ENCODE measurements at places on chromosomes 1 and 21.
A peak's percentile ranks its signal among the peaks of the same experiment; 100 is the strongest.

GRCh38 chr1:85573322-85573721 is 7.2 kb upstream of the CCN1 start:
- peak; percentile 48 for DNase-seq

DNA sequence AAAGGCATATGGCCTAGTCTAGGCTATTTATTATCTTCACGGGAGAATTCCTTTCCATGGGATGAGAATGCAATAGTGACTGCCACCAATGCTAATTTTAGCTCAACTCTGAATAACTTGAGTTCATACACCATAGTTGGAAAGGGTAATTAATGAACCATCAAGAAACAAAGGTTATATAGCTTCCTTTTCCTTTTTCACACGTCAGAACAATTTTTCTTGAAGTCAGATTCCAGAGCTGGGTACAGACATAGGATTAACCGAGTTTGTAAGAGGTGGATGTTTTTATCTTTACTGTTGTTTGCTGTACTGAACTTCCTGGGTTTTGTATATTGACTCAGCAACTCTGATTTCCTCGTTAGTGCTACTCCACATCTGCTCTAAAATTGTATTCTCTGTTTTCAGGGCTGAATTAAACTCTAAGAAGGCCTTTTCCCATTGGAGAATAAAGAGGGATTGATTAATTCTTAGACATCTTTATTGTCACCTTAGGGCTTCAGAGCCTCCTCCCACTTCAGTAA is 262.0 kb downstream of the NUF2 start:
- no peak for DNase-seq

DNA sequence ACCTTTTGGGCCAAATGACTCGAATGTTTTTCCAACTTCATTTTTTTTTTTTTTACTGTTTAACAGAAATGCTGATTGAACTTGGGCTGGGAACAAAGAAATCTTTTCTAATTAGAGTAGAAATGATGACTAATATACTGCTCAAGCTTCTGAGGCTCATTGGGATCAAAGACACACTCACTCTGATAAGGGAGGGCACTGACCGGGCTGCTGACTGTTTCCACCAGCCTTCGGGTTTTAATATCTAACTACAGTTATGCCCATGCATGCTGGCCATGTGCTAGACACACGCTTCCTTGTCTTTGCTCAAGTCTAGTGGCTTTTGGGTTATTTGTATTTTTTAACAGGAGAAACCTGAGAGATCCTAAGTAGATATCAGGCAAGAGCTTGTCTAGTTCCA is 16.8 kb downstream of the ZBTB18 start:
- no peak for DNase-seq

GRCh38 chr21:34810786-34811185 is 142.0 kb downstream of the CLIC6 start:
- no peak for DNase-seq

GRCh38 chr1:46190539-46190938 is 7.7 kb downstream of the POMGNT1 start:
- DNase-seq = no peak

DNA sequence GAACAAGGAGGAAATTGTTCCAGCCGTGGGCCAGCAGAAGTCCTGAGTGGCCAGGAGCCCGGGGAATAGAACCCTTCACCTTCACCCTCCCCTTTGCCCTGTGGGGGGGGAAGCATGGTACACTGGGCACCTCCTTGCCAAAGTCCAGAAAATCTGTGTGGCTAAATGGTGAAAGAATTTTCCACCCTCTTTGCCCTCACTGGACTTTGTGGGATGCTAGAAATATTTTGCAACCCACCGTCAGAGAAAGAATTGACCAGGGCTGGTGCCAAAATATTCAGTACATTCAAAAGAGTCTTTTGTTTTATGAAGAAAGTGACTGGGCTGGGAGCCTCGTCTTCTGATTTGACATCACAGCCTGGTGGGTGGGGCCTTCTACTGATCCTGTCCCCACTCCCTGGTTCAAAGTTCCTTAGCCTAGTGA is 14.6 kb downstream of the NFASC start:
- DNase-seq = peak; percentile 62

GRCh38 chr21:45586289-45586858 is 44.1 kb upstream of the SLC19A1 start:
- DNase-seq = no peak

DNA sequence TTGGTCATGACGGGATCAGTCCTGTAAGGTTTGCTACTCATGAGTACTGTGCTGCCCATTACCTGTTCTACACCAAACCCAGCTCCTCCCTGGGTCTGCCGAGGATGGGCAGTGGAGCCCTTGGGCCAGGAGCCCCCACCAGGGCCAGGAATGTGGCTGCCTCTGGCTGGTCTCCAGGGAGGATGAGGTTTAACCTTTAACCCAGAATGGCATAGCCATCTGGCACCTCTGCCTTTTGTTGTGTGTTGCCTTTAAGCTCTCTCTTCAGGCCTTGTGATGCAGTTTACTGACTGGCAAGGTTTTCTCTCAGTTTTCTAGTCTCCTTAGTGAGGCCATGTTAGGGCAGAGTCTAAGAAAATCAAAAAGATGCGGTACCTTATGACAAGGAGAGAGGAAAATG is 38.6 kb downstream of the SIPA1L2 start:
- no peak for DNase-seq

GRCh38 chr1:84012018-84012417 is 13.1 kb upstream of the TTLL7 start:
- DNase-seq = no peak

GRCh38 chr1:193058529-193059281 is 455 bp downstream of the UCHL5 start:
- peak; percentile 63 for DNase-seq

DNA sequence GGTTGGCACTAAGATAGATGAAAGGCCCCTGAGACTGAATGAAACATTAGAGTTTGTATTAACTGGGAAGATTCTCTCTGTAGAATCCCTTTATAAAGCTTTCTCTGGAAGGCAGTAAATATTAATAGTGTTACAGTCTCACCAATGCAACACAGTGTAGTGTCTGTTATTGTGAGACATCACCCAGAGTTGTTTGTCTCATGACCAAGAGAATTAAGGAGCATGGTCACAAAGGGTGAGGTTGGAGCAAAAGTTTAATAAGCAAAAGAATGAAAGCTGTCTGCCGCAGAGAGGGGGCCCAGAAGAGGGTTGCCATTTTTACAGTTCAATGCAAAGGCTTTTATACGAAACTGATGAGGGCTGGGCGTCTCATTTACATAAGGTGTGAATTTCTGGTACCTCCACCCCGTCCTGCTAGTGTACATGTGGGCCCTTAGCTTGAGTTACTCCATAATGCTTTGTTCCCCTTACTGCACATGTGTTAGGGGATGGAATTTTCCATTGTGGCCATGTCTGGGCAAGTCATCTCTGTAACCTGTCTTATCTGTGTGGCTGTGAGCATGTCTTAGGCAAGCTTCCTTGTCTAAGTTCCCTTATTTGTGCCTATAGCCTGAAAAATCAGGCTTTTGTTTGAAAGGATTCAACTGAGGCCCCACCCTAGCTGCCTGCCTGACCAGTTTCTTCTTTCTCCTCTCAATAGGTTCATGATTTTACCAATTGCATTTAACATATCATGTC is 184.1 kb downstream of the RASAL2 start:
- DNase-seq = no peak

- DNase-seq = no peak
These were observed 3.2 kb downstream of the TCEA3 start for GRCh38 chr1:23421343-23421742.

GRCh38 chr1:215789981-215790380 is 222.9 kb downstream of the KCTD3 start:
- DNase-seq = no peak

- no peak for DNase-seq
These were observed 1.3 kb upstream of the LIN28A start for GRCh38 chr1:26409191-26409807.

DNA sequence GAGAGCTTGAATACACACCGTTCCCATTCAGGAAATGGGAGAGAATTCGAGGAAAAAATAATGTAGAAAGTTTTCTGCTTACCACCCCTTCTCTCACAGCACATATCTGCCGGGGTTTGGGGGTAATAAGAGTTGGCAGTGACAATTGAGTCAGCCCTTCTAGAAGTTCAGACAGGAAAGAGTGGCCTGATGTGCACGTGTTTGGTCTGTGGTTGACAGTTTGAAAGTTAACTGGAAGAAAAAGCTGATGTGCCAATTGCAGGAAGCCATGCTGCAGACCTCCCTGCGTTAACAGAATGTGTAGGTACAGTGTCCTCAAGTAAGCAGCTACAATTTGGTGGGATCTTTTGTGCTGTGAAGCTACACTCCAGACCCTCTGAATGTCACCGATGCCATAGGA is 50.9 kb downstream of the DHX9 start:
- DNase-seq = no peak

- no peak for DNase-seq
These were observed 302.7 kb downstream of the DISC1 start for GRCh38 chr1:231929311-231929710.

- no peak for DNase-seq
These were observed 550.9 kb downstream of the SMYD3 start for GRCh38 chr1:245956225-245956624.

DNA sequence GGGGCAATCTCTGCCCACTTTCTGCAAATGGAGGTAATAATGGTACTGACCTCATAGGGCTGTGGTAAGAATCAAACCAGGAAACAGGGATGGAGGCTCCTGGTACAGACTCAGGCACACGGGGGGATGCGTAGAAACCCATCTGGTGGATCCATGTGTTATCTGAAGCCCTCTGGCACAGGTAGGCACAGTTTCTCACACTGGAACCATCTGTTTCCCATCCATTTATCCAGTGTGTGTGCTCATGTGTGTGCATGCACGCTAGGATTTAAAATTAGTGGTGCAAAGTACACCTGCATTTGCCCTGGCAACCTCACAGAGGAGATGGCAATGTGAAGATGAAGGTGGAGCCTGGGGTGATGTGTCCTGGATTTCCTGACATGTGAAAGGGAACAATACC is 103.3 kb downstream of the RAVER2 start:
- DNase-seq = no peak

- DNase-seq = peak; percentile 24
These were observed 32.9 kb downstream of the RAB3B start for GRCh38 chr1:51957618-51958017.

DNA sequence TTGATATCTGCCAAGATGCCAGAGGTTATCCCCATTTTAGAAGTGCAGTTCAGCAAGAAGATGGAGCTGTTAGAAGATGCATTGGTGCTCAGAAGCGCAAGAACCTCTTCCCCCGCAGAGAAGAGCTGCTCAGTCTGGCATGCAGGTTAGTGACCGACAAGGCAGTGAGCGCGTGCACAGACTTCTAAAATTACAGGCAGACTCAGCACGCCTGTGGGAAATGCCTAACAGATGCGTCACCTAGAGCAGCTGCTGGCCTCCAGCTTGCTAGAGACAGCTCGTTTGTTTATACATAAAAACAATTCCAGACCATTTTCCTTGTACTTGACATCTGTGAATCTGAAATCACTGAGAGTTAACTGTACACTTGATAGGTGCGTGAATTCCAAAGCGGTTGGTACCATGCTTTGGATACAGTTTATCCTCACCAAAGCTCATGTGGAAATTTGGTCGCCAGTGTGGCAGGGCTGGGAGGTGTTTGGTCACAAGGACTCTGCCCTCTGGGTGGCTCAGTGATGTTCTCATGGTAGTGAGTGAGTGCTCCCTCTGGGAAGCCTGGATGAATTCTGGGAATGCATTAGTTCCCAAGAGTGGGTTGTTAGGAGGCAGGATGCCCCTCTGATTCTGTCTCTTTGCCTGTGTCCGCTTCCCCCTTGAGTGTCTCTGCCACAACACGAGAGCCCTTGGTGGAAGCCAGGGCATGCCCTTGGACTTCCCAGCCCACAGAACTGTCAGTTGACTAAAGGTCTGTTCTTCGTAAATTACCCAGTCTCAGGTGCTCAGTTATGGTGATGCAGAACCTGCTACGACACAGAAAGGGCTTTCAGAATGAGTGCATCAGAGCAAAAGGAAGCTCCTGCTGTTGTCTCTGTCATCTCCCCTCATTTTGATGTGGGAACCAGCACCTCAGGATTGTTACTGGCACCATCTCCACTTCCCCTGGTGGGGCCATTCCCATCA is 24.4 kb downstream of the SNAP47 start:
- no peak for DNase-seq

DNA sequence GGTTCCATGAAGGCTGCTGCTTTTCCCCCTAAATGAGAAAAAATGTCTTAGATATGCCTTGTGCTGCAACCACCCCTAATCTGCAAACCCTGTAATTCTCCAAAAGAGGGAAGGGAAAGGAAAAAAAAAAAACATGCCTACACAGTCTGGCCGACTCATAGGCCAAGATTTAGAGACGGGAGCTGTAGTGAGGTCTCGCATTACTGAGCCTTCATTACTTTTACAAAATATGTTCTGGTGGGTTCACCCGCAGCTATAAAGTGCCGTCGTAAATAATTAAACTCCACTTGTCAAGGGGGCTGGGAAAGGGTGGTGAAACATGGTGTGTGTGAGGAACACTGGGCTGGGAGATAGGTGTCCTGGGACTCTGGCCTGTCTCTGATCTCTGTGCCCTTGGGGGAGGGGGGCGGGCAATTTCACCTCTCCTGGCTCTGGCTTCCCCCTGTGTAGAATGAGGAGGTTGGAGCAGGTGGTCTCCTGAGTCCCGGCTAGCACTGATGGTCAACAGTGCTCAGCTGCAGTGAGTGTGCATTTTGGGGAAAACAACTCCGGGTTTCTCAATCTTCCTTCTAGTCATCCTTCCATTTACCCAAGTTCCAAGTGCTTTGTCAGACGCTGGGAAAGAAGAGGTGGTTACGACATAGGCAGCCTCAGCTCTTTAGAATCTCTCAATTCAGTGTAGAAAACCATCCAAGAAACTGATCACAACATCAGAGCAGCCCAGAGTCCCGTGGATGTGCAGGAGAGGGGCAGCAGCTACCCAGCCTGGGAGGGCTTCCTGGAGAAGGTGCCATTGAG is 82.3 kb downstream of the ACTL8 start:
- no peak for DNase-seq

GRCh38 chr1:100552922-100553321 is 15.0 kb downstream of the GPR88 start:
- no peak for DNase-seq

- DNase-seq = no peak
These were observed 12.2 kb downstream of the SMAP2 start for GRCh38 chr1:40385437-40386358.
